BJ (cell line): ENCODE measurements at places on chromosomes 1 and 21.

- no peak for DNase-seq
These were observed 6.3 kb upstream of the SYNJ1 start for GRCh38 chr21:32733990-32734613.

DNA sequence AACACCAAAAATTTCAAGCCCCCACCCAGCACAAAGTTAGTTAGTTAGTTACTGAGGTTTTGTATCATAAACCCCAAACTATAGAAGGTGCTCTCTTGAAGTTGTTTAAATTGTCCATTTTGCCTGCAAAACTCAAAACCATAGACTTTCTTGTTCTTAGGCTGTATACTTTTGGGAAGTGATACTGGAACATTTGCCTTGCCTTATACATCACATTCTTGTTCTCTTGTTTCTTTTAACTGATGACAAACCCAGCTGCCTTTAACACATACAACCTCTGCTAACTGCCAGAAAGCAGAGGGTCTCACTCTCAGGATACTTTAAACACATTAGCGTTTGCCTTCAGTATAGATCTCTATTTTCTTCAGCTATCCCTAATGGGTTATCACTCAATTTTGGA is 570.5 kb downstream of the MRPL39 start:
- DNase-seq, result no peak

GRCh38 chr1:203704120-203704519 is 60.9 kb upstream of the LAX1 start:
- no peak for DNase-seq

- DNase-seq, result no peak
These were observed 14.0 kb downstream of the KCNN3 start for GRCh38 chr1:154856049-154856448.

GRCh38 chr1:19814244-19814661 is 830 bp downstream of the RNF186 start:
- DNase-seq, result no peak

DNA sequence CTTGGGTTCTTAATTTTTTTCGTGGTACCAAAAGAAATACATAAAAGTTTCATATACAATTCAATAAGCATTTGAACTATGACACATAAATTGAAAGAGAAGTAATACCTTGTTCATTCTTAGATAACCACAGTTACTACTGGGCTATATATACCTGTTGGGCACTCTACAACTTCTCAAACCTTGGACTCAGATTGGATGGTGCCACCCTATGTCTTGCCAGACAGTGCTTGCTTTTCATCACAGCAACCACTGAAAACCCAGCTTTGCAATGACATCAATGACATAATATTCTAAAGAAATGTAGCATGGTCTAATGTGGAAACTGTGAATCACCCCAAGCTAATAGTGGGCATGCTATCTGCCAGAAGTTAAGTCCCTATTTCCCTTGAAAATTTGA is 62.8 kb upstream of the DPH5 start:
- no peak for DNase-seq

GRCh38 chr1:209813902-209814301 is 8.0 kb upstream of the IRF6 start:
- no peak for DNase-seq

- no peak for DNase-seq
These were observed 43.1 kb upstream of the HMGB4 start for GRCh38 chr1:33820804-33821203.

GRCh38 chr1:150056407-150056806 is 11.2 kb upstream of the VPS45 start:
- no peak for DNase-seq

DNA sequence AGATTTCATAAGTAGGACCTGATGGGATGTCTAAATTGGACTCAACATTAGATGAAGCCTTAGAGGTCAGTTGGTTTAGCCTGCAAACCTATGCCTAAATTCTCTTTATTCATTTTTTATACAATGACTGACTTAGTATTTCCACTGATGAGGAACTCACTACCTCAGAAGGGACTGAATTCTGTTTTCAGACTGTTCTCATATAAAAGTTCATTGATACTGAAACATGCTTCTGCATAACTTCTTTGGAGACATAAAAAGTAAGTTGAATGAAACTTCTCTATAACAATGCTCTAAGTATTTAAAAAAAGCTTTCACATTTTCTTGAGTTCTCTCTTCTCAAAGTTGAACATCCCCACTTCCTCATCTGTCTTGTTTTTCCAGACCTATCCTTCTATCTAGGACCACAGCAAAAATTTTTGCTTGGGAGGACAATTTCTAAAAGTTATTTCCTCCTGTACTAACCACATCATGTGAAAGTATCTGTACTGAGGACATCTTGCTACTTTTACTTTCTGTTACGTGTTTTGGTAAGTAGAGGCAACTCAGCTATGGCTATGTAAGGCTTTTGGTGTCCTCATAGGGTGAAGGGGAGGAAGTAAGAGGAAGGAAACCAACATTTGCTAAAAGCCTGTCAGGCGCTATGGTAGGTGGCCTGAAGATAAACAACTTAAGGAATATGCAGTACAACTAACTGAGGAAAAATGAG is 64.1 kb downstream of the USP24 start:
- no peak for DNase-seq

- peak; percentile 97 for DNase-seq
These were observed 41.0 kb upstream of the COL18A1 start for GRCh38 chr21:45363921-45364467.

- DNase-seq, result no peak
These were observed 902 bp downstream of the AP4B1 start for GRCh38 chr1:113903501-113904292.

DNA sequence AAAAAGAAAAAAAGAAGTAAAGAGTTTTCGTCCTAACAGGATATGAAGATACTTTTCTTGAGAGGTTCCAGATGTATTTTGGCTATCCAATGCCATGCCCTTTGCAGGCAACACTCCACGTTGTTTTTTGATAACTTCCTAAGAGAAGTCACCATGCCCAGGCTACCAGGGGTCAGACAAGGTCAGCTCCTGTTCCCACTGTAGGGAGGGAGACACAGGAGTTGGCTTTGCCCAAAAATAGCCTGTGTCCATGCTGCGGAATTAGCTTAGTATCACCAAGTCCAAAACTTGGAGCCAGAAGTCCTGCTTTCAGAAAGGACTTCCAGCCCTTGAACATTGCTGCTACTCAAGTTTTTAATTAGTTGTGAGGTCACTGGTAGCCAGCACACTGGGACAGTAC is 62.1 kb upstream of the NRIP1 start:
- DNase-seq, result no peak

- no peak for DNase-seq
These were observed 7.3 kb downstream of the BOLA1 start for GRCh38 chr1:149906570-149907075.

GRCh38 chr1:221791846-221792245 is 50.0 kb upstream of the DUSP10 start:
- DNase-seq, result no peak

DNA sequence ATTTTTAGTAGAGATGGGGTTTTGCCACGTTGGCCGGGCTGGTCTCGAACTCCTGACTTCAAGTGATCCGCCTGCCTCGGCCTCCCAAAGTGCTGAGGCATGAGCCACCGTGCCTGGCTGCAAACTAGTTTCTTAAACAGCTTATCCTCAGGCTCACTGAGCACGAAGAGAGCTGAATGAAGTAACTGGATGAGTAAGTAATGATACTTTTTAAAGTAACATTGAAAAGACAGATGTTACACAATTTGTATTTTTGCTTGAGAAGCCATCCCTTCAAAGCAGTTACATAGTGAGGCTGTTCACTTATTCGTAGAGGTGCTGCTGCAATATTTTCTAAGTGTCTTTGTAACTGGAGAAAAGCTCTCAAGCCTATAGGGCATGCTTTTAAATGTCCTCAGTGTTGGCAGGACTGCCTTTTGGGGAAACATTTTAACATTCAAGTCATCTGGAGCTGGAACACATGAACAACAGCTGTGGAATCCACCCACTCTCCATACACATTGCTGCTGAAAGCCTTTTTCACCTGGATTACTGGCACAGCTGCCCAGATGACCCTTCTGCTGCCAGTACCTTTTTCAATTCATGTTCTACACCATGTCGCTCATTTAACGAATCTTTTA is 2.7 kb upstream of the YBX1 start:
- DNase-seq, result no peak

DNA sequence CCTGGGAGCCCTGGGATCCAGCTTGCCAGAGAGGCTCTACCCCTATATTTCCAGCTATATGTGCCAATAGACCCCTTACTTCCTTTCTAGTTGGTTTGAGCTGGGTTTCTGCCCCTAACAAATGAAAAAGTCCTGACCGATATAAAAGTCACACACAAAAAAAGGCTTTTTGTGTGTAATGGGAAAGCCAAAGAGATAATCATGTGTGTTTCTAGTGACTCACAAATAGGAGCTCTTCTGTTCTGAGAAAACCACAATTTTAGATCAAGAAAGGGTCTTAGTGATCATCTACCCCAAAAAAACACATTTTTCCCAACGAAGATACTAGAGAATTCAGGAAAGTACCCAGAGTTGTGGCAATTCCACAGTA is 23.0 kb upstream of the PLEKHA6 start:
- no peak for DNase-seq

DNA sequence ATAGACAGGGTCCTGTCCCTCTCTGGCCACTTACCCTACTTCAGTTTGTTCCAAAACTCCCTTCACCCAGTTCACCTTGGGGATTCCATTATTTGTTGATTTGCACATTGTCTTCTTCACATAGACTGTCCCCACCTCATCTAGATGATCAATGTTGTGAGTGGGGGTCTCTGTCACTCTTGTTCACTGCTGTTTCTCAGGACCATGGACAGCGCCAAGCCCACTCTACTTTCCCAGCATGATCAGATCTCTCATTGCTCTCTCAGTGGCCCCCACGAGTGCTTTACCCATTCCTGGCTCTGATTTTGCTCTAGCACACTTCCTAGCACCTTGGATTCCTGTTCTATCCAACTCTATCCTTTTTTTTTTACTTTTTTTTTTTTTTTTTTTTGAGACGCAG is 45.4 kb upstream of the IGSF21 start:
- DNase-seq, result no peak

DNA sequence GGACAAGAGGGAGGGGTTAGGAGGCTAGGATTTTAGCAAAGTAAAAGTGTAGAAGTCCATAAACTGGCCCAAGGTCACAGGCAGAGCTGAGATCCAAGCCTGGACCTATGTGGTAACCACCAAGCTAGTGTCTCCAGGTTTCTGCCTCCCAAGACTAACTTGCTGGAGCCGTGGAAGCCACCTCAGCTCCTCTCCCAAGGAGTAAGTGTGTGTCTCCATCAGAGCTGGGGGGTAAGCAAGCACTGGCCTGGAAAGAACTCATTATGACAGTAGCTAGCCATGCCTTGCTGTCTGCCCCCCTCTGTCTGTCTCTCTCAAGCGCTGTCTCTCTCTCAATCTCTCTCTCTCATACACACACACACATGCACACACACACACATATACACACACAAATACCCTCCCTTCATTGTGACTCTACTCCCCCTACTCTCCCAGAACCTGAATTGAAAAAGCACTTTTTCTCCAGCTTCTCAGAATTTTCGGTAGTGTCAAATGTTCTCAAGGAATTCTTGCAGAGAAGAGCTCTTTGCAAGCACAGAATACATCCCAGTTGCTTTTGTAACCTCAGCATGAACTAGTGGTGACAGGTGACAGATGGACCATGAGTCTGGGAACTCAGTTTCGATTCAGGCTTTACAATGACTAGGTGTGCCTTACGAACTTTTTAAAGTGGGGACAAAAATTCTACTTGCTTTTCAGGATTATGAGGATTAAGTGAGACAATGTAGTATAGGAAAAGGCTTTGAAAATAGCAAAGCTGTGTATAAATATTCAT is 238.0 kb upstream of the FGGY start:
- DNase-seq, result no peak

GRCh38 chr1:22225858-22226589 is 83.1 kb upstream of the WNT4 start:
- no peak for DNase-seq
